ENCODE measurements at places on chromosomes 16 and 17.

DNA sequence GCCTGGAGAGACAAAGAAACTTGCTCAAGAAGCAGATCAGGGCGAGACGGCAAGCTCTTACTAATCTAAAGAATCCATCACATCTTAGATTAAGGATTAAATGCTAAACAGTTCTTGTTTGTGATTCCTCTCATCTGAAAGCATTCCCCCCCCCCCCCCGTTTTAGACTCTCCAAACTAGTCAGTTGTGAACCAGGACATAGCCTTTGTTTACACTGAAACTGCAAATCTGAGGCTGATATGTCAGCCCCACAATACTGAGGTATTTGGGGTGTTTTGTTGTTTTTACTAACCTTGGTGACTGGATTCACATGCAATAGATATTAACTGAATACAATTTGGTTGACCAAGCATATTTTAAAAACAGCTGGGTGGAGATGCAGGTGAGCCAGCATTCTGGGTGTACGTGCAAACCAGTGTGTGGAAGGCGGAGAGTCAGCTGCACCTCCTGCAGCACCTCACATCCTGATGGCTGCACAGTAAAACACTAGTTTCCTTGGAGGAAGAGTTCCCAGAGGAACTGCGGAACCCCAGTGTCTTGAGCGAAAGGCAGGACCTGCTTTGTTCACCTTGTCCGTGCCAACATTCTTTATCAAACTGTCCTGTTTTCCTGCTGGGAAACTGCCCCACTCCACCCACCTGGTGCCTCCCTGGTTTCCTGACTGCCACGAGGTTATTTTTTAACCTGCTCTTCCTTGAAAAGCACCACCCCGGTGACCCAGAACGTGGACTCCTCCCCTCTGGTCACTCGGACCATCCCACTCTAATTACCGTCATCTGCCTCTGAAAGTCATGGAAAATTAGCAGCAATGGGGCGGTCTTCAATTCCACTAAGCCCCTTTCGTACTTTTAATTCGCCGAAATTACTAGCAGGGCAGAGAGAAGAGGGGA is 1.2 kb upstream of the YPEL2 start:
- peak; percentile 6 for DNase-seq

GRCh38 chr16:8931859-8932258 is 31.8 kb downstream of the USP7 start:
- DNase-seq, result peak; percentile 53

GRCh38 chr17:2462481-2462880 is 49.2 kb downstream of the METTL16 start:
- DNase-seq, result no peak

- DNase-seq, result peak; percentile 89
These were observed at the start of gene ASPSCR1 for GRCh38 chr17:81977211-81977808. Gene ASPSCR1 (plus strand): TSS chr17:81977629. CDS start chr17:81977647, 18 bp downstream.

- no peak for DNase-seq
These were observed 13.4 kb upstream of the NLK start for GRCh38 chr17:28029044-28029443.

- DNase-seq, result no peak
These were observed 30.2 kb upstream of the ULK2 start for GRCh38 chr17:19897903-19898302.

DNA sequence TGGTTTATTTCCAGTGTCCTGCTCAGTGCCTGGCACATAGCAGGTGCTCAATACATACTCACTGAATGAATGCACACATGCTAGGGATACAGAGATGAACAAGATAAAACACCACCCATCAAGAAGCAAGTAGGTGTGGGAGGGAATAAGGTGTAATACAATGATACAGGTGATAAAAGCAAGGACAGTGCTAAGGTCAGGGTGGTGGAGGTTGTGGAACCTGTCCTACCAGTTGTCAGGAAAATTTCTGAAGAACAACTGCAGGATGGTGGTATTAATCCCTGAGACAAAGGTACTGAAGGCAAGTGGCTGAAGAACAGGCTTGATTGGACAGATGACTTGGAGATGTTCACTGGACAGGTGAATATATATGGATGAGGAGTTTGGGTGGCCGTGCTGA is 1.8 kb downstream of the KNOP1 start:
- no peak for DNase-seq

DNA sequence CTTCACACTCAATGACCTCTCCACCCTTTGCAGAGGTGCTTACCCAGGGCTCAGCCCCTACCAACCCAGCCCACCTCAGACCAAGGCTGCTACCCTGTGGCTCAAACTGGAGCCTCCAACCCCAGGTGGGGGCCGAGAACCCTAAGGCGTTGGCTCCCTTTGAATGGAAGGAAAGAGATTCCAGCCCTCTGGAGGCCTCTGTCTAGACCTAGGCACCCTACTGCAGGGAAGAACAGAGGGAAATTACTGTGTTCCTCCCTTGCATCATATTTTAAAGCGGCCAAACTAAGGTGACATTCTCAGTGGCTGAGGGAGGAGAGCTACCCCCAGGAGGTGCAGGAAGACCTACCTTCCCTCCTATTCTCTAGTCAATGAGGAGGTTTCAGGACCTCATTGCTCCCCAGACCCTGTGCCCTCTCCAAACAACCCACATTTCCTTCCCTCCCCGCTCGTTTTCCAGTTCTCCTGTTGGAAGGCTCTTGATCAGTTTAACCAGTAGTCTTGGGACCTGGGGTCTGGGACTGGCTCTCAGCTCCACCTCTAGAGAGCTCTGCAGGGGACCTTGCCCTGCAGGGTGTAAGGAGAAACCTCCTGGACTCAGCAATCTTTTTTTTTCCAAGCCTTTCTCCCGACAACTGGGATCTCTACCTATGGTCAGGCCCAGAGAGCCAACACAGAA is 5.5 kb upstream of the HOXB8 start:
- no peak for DNase-seq

DNA sequence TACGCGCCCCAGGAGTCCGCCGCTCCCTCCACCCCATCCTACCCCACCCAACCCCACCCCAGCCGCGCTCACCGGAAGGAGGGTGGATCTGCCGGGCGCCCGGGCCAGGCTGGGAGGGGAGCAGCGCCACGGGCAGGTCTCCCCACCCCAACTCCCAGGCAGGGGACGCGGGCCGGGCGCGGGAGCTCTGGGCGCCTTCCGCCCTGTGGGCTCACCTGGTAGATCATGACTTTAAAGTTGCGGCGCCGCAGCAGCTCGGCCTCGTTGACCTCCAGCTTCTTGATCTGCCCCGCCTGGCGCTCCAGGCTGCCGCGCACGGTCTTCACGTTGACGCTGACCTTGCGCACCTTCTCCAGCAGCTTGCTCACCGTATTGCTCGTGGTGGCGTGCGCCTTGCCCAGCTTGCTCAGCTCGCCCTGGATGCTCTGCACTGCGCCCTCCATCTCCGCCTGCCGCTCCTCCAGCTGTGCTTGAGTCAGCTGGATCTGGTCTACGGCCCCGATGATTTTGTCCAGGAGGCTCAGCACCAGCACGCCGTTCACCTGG is 571 bp downstream of the CAVIN1 start:
- DNase-seq, result peak; percentile 18

DNA sequence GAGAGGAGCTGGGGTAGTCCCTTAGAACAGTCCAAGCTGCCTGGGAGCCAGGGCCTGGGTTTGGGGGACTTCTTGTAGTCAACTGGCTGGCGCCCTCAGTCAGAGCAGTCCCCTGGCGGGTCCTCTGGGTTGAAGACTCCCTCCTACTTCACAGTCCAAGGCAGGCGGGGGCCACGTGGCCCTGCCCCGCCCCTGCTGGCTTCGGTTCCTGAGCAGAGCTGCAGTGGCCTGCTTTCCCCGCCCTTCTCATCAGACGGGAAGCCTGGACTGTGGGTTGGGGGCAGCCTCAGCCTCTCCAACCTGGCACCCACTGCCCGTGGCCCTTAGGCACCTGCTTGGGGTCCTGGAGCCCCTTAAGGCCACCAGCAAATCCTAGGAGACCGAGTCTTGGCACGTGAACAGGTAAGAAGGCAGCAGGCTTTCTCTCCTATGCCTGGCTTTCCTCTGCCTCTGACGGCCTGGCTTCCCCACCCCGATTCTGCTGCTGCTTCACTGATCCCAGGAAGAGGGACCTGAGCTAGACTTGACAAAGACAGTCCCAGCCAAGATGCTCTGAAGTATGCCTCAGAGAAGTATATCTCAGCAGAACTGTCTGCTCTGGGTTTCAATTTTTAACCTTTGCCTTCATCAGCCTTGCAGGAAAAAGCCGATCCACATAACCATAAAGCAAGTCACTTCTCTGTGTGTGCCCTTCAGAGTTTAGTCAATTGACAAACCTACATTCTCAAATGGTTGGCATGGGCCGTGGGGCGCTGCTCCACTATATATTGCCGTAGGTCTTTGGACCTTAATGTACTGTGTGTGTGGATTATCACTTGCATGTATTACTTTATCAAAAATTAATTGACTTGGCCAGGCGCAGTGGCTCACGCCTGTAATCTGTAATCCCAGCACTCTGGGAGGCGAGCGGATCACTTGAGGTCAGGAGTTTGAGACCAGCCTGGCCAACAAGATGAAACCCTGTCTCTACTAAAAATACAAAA is 56.3 kb downstream of the SF3B3 start:
- DNase-seq, result no peak

DNA sequence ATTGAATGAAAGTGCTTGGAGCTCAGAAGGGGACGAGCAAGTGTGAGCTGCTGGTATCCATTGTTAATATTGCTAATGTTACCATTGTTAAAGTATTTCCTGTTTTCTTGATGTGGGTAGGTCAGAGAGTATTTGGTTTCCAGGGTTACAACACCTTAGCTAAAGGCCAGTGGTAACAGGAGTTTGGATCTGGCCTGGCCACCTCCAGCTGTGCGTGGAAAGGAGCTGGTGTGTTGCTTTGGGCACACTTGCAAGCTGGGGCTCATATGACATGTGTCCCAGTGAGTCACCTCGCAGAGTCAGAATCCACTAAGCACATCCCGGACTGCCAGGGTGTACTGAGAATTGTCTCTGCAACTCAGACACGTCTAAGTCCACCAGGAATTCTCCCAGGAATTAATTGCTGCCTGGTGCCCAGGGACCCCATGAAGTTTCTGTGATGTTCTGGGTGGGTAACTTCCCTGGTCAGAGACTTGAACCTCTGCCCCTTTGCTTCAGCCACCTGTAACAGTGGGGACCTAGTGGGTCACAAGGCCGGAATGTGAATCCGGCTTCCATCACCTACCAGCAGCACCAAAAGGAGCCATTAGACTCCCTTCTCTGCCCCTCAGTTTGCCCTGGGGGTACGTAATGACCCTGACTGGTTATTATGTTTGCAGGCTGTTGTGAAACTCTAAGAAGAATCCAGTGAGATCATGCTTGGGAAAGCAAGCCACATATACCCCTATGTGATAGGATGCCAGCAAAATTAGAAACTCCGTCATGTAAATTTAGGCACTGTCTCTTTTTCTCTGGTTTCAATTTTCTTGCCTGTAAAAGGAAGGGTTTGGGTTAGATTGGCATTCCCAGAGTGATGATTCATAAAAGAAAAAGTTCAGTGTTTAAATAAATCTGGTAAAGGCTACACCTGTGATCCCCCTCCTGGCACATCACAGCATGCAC is 12.8 kb downstream of the SLC6A2 start:
- DNase-seq, result no peak

- no peak for DNase-seq
These were observed 19.0 kb downstream of the IGF2BP1 start for GRCh38 chr17:49015924-49016774.

- DNase-seq, result no peak
These were observed 17.6 kb downstream of the PRSS27 start for GRCh38 chr16:2702438-2702825.

- DNase-seq, result no peak
These were observed 17.6 kb downstream of the RCVRN start for GRCh38 chr17:9887508-9887907.

DNA sequence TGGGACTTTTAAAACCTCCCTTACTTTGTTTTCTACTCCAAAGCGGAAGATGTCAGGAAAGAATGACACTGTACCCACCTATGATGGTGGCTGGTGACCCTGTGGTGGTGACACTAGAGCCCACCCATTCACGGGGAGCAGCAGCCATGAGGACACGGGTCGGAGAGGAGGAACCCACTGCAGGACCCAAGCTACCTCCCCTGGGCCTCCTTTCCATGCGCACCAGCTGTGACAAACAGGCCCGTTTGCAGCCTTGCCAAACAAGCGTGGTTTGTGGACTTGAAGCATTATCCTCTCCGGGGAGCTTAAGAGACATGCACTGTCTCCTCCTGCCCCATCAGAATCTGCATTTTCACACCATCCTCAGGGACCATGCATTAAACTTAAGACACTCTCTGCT is 85.6 kb downstream of the ZFHX3 start:
- no peak for DNase-seq

- no peak for DNase-seq
These were observed 103.2 kb upstream of the SDK2 start for GRCh38 chr17:73747221-73748002.

DNA sequence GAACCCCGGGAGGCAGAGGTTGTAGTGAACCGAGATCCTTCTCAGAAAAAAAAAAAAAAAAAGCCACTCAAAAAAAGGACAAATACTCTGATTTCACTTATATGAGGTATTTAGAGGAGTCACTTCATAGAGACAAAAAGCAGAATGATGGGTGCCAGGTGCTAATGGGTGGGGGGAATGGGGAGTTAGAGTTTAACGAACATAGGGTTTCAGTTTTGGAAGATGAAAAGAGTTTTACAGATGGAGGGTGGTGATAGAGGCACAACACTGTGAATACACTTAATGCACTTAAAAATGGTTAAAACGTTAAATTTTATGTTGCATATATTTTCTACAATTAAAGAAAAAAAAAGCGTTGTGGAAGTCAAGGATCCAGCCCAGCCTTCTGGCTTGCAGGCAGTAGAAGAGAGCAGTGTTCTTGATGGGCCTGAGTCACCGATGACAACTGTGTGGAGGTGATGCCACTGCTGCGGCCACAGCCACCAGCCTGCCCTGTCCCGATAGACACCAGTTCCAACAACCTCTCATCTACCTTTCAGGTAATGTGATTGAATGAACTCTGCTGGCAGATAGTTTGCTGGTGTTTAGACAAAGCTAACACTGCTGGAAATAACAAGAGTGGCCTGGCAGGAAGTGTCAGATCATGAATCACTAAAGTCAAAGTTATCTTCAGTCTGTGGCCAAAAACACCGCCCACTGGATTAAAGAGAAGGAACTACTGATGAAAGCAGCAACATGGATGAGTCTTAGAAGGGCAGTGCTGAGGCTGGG is 49.9 kb upstream of the COX10 start:
- no peak for DNase-seq

DNA sequence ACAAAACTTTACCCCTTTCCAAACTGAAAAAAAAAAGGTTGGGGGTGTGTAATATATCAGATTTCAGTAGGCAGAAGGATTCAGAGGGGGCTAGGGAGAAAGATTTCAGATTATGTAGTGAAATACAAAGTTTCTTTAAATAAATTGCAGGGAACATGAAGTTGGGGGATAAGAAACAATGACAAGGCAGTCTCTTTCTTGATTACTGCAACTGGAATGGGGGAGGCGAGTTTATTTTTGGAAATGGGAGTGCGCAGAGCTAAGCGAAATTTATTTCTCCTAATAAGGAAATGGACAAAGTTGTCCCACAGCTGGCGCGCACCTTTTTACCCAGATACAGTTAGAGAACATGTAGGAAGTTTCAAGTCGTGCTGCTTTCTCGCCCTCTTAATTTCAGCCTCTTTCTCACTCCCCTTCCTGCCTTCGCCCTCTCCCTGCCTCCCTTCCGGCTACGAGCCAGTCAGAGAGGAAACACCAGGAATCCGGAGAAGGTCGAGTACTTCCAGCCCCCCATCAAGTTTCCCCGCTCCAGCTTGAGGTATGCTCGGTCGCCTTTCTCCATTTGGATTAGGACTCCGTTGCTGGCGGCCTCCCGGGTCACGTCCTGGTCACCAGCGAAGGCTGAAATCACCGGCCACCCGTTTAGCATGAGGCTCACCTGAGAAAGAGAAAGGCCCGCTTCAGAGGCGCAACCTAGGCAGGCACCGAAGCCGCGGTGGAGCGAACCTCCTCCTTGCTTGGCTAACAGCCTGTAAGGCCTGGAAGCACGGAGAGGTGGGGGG is 2.5 kb downstream of the CBLN1 start:
- no peak for DNase-seq

GRCh38 chr17:43338886-43339516 is 59.8 kb upstream of the ARL4D start:
- peak; percentile 72 for DNase-seq
